Fibroblast of lung (primary cell): ENCODE measurements at places on chromosomes 3 and 15. TPM values are rescaled to one million over a fixed set of nuclear protein-coding genes. Genes with fewer than 3 reads are reported as not detected.

DNA sequence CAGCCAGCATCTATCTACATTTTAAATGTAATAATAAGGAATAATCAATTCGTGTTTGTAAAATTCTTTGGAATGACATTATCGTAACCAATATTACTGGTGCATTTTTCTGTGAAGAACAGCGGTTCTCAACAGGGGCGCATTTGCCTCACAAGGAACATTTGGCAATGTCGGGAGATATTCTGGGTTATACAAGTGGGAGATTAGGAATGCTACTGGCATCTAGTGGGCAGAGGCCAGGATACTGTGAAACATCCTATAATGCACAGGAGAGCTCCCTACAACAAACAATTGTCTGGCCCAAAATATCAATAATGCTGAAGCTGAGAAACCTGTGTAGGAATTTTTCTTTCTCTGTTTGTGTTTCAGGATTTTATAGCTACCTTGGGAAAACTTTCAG lies 25.0 kb downstream of the ACP3 start:
- no peak overlapping the region for H3K27ac ChIP-seq
- H3K4me3 ChIP-seq: no peak overlapping the region
- no peaks in the 10 kb centered on the region for H3K36me3 ChIP-seq
- DNase-seq: peak; percentile 50
- H3K4me1 ChIP-seq: no peaks in the 10 kb centered on the region

- H3K36me3 ChIP-seq: no peaks in the 10 kb centered on the region
- peak; percentile 25 for DNase-seq
- no peak overlapping the region for H3K27ac ChIP-seq
- H3K4me3 ChIP-seq: no peak overlapping the region
- peaks cover 3% of the 10 kb centered on the region for H3K4me1 ChIP-seq
- no peaks in the 10 kb centered on the region for H3K27me3 ChIP-seq
Observed at GRCh38 chr3:151386056-151386455, 1.5 kb upstream of the P2RY12 start.

DNA sequence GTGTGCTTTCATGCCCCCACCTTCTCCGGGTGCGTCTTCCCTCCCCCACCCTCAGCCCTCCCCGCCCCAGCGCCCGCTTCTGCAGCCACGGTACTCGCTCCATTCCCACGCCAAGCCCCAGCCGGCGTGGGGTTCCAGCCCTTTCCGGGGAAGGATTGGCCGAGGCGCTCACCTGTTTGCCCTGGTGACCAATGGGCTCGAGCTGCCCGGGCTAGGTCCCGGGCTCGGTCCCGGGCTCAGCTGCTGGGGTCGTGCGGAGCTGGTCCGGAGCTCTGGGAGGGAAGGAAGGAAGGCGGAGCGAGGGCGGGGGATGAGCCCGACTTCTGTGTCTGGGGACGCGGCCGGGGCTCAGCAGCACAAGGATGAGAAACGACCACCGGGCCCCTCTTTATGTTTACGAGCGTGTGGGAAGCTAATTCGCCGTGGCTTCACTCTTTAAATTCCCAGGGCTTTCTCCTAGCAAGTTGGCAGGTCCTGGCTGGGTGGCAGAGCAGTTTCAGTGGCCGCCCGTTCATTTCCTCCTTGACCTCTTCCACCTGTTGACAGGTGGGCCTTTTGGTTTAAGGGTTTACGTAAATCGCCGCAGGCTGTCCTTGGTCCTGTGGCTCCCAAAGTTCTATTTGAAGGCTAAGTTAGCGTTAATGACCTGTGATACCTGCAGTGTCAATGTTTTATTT lies at the start of gene IGSF10:
Gene IGSF10 (minus strand): TSS at position 288 of the 677 bp plus-strand sequence. CDS start 2,352 bp downstream, outside the sequence.
- peaks cover 2% of the 10 kb centered on the region for H3K27me3 ChIP-seq
- DNase-seq: no peak

DNA sequence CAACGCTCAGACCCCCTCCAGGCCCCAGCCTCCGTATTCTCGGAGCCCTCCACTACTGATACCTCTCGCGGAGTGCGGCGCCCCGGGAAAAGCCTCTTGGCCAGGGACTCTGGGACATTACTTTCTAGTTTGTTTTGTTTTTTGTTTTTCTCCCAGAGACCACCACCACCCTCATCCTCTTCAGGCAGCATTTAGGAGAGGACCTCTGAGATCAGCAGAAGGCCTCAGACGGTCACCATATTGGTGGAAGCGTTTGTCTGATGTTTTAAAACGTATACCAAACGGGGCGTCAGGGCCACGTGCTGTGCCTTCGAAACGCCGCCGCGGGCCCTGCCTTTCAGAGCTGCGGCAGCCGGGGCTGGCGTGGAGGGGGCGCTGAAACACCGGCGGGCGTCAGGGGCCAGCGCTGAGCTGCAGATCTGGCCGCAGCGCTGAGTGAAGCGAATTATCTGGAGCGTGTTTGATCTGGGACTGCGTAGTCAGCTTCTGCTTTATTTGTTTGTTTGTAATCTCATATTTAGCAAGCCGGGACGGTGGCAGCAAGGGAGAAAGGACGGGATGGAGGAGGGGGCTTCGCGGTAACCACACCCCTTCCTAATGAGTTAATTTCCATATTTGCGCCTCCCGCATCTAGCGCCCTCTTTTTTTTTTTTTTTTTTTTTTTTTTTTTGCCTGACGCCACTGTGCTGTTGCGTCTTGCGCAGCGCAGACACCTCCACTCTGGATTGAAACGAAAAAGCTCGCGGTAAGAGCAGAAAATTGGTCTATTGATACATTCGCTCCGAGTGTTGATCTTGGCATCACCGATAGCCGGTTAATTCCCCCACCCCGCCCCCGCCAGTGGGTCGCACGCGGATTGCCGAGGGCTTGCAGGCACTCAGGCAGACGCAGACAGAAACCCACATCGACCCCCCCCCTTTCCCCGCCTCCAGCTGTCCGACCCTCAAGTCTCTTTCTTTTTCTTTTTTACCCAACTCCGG lies 14.9 kb downstream of the SOX2 start:
- H3K36me3 ChIP-seq: no peaks in the 10 kb centered on the region
- no peaks in the 10 kb centered on the region for H3K4me1 ChIP-seq
- peak overlapping the region; percentile 39 for H3K4me3 ChIP-seq

DNA sequence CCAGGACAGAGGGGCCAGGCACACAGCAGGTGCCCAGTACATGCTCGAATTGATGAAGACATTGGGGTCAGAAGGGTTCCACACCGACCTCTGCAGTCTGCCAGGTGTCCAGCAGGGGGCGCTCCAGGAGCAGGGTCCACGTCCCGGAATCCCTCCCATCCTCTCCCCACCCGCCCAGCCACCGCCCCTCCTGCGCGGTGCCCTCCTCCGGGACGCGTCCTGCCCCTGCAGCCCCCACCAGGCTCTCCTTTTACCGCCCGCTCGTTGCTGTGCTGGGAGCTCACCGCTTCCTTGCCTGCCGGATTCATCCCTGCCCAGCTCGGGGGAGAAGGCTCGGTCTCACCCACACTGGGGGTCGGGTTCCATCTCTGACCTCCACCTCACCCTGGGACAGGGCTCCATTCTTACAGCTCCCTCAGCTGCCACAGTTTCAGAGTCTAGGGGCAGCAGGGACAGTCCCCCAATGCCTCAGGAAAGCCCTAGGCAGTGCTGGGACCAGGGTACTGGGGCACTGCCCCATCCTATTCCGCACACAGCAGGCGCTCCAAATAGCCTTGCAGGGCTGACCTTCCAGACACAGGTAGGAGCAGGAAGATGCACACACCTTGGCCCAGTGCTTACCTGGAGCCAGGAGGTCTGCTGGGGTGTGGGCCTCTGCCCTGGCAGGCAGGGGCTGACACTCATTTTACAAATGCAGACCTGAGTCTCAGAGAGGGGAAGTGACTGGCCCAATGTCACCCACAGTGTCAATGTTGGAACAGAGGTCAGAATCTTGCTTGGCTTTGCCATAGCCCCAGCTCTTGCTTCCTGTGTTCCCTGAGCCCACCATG lies 31.0 kb downstream of the GRIP2 start:
- no peak overlapping the region for H3K27ac ChIP-seq
- DNase-seq: peak; percentile 12
- H3K4me1 ChIP-seq: no peaks in the 10 kb centered on the region

- no peak overlapping the region for H3K27ac ChIP-seq
- H3K4me3 ChIP-seq: no peak overlapping the region
- no peaks in the 10 kb centered on the region for H3K36me3 ChIP-seq
- peak; percentile 23 for DNase-seq
- H3K27me3 ChIP-seq: no peaks in the 10 kb centered on the region
- H3K4me1 ChIP-seq: no peaks in the 10 kb centered on the region
Observed at GRCh38 chr3:59131016-59131766, 81.4 kb upstream of the CFAP20DC start.

GRCh38 chr3:141373768-141374526 lies 5.6 kb downstream of the ZBTB38 start:
- no peak for DNase-seq
- H3K27me3 ChIP-seq: no peaks in the 10 kb centered on the region
- peaks cover 4% of the 10 kb centered on the region for H3K36me3 ChIP-seq
- H3K4me3 ChIP-seq: no peak overlapping the region
- H3K27ac ChIP-seq: no peak overlapping the region

- H3K4me3 ChIP-seq: no peak overlapping the region
- H3K27ac ChIP-seq: no peak overlapping the region
- no peaks in the 10 kb centered on the region for H3K27me3 ChIP-seq
- no peaks in the 10 kb centered on the region for H3K36me3 ChIP-seq
- H3K4me1 ChIP-seq: no peaks in the 10 kb centered on the region
Observed at GRCh38 chr3:63015614-63016309, 140.5 kb upstream of the CADPS start.

DNA sequence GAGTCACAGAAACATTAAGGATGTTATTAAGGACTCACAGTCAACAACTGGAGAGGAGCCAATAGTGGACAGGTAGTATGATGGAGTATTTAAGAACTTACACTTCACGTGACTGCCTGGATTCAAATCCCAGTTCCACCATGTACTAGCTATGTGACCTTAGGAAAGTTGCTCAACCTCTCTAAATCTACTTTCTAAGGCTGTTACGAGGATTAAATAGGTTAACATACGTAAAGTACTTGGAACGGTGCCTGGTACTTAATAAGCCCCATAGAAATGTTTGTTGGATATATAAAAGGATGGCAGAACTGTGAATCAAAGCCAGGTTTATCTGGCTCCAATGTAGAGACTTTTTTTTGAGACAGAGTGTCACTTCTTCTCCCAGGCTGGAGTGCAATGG lies 24.4 kb downstream of the THRB start:
- H3K36me3 ChIP-seq: no peaks in the 10 kb centered on the region
- no peaks in the 10 kb centered on the region for H3K27me3 ChIP-seq
- H3K27ac ChIP-seq: no peak overlapping the region
- H3K4me1 ChIP-seq: no peaks in the 10 kb centered on the region
- DNase-seq: no peak
- H3K4me3 ChIP-seq: no peak overlapping the region

DNA sequence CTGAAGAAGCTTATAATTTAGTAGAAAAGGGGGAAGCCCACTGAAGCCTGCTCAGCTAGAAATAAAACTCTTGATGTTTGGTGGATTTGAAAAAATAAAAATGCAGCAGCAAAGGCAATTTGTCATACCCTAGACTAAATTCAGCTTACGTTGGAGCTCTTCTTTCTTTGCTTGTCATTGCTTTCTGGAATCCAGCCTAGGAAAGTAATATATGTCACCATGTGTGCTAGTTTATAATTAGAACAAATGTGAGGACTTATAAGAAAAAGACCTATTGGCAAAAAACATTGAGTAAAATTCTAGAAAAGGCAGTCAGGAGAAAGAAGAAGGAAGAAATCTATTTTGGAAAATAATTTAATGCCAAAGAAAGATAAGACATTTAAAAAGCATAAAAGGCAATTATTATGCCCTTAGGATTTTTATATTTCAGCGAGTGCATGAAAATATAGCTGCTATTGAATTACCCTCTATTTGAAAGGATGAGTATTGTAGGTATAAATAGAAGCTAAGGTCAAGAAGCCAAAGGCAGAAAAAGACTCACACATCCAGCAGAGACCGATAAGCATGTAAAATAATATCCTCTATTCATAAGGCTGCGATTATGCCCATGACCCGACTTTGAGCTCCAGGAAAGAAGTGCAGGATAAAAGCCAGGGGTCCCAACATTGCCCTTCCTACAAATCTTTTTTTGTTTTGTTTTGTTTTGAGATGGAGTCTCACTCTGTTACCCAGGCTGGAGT lies 10.6 kb upstream of the BTBD1 start:
- DNase-seq: no peak

- no peaks in the 10 kb centered on the region for H3K27me3 ChIP-seq
- H3K27ac ChIP-seq: no peak overlapping the region
- no peak overlapping the region for H3K4me3 ChIP-seq
- DNase-seq: peak; percentile 8
Observed at GRCh38 chr3:22296601-22297000, 545.6 kb upstream of the ZNF385D start.

GRCh38 chr3:123791417-123791816 lies 92.7 kb downstream of the MYLK start:
- H3K27me3 ChIP-seq: no peaks in the 10 kb centered on the region
- H3K27ac ChIP-seq: no peak overlapping the region
- peaks cover 16% of the 10 kb centered on the region for H3K36me3 ChIP-seq
- H3K4me1 ChIP-seq: peaks cover 12% of the 10 kb centered on the region
- peak; percentile 92 for DNase-seq

DNA sequence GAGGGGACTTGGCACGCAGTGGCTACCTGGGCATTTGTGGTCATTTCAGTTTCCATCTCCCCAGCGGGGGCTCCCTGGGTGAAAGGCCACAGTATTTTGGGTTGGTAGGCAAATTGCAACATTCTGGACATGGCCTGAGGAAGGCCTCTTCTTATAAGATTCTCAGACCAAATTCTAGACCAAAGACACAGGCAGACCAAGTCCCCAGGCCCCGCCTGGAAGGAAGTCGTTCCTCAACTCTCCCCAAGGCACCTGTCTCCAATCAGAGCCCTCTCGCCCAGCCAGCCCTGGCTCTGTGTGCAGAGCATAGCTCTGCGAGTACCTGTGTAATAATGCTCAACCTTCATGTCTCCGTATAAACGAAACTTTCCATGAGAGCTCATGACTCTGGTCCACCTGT lies 53.1 kb downstream of the GRIP2 start:
- H3K4me3 ChIP-seq: no peak overlapping the region
- H3K27ac ChIP-seq: no peak overlapping the region
- H3K36me3 ChIP-seq: no peaks in the 10 kb centered on the region
- H3K4me1 ChIP-seq: no peaks in the 10 kb centered on the region

- peaks cover 3% of the 10 kb centered on the region for H3K4me1 ChIP-seq
- DNase-seq: no peak
- no peak overlapping the region for H3K4me3 ChIP-seq
- no peaks in the 10 kb centered on the region for H3K27me3 ChIP-seq
- H3K36me3 ChIP-seq: no peaks in the 10 kb centered on the region
Observed at GRCh38 chr15:58260205-58260724, 122.1 kb downstream of the AQP9 start.

DNA sequence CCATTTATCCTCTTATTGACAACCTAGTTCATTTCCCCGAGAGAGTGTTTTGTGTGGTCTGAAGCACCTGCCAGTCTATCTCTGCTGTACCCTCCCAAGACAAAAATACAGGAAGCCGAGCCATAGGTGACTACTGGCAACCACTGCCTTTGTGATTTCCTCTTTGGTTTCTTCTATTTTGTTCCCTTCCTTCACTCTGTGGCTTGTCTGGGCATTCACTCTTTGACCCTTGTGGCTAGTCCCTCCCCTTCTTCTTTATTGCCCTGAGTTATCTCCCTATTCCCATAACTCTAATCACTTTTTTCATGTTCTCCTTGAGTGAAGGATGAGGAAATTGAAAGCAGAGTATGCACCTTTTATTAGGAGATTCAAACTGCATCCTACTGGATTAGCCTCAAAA lies at the start of gene ADGRG7:
Gene ADGRG7 (plus strand): TSS at position 297 of the 400 bp plus-strand sequence. CDS start 256 bp downstream, outside the sequence.
- DNase-seq: no peak
- no peak within 1 kb of the TSS for H3K27ac ChIP-seq
- no peaks in the 10 kb centered on the region for H3K4me1 ChIP-seq
- H3K36me3 ChIP-seq: no peaks in the 10 kb centered on the region

Gene MYRIP
- 0.01 and 0.02 TPM in 2 replicates for polyA plus RNA-seq

Gene RGMA
- polyA plus RNA-seq: 0.27 and 0.76 TPM in 2 replicates

Gene CADPS
- polyA plus RNA-seq: 2.3 and 21.7 TPM in 2 replicates

Gene GOLGA6L10
- 0.16 and 0.20 TPM in 2 replicates for polyA plus RNA-seq

Gene C2CD4B
- not detected in 2 replicates for polyA plus RNA-seq

Gene CD276
- polyA plus RNA-seq: 103 and 108 TPM in 2 replicates

Gene SLC28A2
- not detected in 2 replicates for polyA plus RNA-seq

Gene FSTL1
- 583 and 1,500 TPM in 2 replicates for polyA plus RNA-seq

Gene CASR
- polyA plus RNA-seq: not detected in 2 replicates

Gene MOBP
- not detected in 2 replicates for polyA plus RNA-seq
